ENCODE measurements at places on chromosomes 3 and 15. TPM values are rescaled to one million over a fixed set of nuclear protein-coding genes. Genes with fewer than 3 reads are reported as not detected.

DNA sequence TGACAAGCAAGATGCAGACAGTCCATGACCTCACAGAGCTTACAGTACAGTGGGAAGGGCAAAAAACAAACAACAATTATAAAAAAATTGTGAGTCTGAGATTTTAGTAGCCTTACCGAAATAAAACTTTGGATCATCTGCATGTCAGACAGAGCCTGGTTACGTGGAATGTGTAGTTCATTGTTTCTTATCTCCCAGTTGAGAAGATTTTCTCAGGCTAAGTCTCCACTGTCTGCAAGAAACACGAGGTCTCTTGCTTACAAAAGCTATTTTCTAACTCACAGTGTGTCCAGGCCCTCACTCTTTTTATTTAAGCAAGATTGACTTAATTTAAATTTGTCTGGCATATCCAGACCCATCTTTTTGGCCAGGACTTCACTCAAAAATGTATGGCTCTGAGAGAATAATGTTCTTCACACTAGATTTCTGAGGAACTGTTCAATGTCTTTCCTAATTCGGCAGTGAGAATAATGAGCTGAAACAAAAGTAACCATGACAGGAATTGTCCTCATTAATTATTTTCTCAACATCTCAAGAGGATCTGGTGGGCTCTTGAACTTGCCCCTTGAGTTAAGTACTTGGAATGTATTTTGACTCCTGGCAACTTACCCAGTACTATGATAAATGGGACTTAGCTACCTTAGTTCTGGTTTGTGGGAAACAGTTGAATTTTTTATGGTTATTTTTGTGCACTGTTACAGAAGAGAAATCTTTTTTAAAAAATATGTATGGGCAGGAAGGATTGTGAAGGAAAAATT is 265.1 kb upstream of the COL8A1 start:
- no peak for DNase-seq

DNA sequence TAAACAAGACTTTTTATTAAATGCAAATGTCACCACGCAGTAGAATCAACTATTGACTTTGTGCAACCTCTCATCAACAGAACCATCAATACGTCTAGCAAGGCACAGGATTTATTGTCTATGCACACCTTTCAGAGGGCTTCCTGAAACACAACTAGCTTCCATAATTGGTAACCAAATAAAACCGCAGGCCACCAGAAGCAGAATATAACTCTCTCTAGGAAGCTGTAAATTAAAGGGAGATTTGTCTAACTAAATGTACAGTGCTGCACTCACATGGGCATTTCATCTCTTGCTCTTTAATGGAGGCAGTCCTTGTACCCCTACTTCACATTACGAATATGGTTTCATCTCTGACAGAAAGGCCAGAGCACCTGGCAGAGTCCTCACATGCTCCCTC is 93.0 kb downstream of the FHIT start:
- no peak for DNase-seq

DNA sequence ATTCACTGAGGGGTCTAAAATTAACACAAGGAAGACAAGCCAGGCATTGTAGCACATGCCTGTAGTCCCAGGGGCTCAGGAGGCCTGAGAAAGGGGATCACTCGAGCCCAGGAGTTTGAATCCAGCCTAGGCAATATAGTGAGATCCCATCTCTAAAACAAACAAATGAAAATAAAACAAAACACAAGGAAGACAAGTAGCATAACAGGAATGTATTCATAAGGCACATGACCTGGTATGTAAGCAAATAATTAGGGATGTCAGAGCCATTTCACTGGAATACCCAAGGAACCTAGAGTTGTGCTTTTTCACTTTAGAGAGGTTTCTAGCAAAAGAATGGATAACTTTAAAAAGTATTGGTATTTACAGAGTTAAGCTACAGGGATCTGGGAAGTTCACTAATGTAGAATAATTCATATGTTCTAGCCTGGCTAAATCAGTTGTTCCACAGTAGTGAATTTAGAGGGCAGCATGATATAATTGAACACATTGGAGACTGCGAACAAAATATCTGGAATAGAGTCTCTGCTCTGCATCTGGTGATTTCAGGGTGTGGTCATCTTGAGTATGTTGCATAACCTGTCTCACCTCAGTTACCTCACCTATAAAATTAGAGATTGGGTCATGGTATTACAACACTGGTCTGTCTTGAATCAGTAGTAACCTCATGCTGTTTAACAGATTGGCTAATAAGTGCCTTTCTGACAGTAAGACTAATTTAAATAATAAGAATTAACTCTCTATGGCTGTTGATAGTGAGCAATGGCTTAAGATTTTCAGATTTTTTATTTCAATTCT is 9.3 kb downstream of the GRAMD1C start:
- DNase-seq = no peak

DNA sequence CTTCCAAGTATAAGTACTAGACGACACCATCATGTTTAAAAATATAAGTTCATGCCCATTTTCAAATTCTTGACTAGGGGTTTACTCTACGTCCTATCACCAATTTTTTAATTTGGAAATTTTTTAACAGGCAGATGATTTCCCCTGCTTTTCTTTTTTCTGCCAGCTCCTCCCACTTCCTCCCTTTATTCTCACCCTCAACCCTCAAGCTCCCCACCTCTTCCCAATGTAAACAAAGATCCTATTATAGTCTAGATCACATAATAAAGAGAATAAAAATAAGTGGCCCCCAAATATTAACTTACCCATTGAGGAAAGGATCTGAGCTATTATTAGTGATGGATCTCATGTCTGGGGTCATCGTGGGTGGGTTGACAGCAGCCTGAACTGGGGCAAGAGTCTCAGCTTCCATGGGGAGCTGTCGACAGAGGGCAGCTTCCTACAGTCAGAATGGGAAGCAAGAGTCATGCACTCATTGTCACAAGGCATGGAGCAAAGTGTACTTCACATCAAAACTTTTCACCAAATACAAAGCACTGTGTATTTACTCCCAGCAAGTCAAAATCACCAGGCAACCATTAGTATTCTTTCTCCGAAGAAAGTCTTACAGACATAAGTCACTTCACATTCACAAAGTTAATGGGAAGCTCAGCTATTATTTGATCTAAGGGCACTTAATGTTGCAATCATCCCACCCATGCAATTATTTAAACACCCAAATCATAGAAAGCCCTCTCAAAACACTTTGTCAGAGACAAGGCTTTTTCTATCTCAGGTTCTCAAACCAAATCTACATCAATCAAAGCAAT is 53.2 kb downstream of the TM4SF4 start:
- DNase-seq = no peak

GRCh38 chr3:1696669-1697275 is 401.9 kb upstream of the CNTN4 start:
- no peak for DNase-seq

The CNTN3 gene
- total RNA-seq = not detected

The C3orf70 gene
- not detected for total RNA-seq

- no peak for DNase-seq
These were observed 39.7 kb downstream of the BCHE start for GRCh38 chr3:165797551-165797950.
